Tibial nerve (tissue), 4 donors: ENCODE measurements at places on chromosomes 5 and 9. TPM values are rescaled to one million over a fixed set of nuclear protein-coding genes. Genes with fewer than 3 reads are reported as not detected.
A peak's percentile ranks its signal among the peaks of the same experiment; 100 is the strongest.

- H3K27me3 ChIP-seq: no peaks in the 10 kb centered on the region
- H3K4me3 ChIP-seq: no peak overlapping the region
- no peaks in the 10 kb centered on the region for H3K4me1 ChIP-seq
- no peaks in the 10 kb centered on the region for H3K36me3 ChIP-seq
Measured at GRCh38 chr5:62627121-62627520, 48.5 kb downstream of the LRRC70 start.

DNA sequence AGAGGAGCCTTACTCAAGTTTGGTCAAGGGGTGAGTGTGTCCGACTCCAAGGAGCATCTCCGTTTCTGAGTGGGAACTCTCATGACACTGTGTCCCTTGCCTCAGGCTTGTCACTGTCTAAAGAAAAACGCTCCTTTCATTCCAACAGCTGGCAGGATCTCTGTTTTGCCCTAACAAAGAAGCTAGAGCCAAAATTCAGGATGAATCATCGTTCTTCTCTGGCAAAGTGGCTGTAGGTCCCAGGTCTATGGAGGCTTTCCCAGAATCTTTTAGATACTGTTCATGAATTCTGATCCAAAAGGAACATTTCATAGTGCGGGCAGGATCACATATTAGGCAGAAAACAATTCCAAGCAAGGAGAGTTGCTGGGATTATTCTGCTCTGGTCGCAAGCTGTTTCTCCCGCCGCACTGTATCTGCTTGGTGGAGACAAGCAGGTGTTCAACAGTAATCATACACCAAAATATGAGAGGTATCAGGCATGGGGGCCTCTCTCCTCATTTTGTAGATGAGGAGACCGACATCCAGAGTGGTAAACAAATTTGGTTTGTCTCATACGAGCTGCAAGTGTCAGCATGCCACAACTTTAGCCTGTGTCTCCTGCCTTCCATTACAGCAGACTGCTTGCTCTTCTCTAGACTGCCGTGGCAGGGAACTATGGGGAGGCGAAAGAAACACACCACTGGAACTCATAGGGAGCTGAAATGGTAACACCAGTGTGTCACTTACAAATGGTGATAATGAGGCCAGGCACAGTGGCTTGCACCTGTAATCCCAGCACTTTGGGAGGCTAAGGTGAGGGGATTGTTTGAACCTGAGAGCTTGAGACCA lies 72.6 kb downstream of the ENTREP1 start:
- H3K4me1 ChIP-seq: no peaks in the 10 kb centered on the region
- H3K36me3 ChIP-seq: no peaks in the 10 kb centered on the region
- H3K27ac ChIP-seq: no peak overlapping the region
- no peak for DNase-seq
- no peak overlapping the region for H3K4me3 ChIP-seq
- H3K27me3 ChIP-seq: no peaks in the 10 kb centered on the region

Gene IQGAP2
- 49.2 TPM for total RNA-seq

- no peaks in the 10 kb centered on the region for H3K36me3 ChIP-seq
- DNase-seq: no peak
- no peak overlapping the region for H3K4me3 ChIP-seq
- no peak overlapping the region for H3K27ac ChIP-seq
Measured at GRCh38 chr5:53191548-53192165, 82.1 kb upstream of the MOCS2 start.

DNA sequence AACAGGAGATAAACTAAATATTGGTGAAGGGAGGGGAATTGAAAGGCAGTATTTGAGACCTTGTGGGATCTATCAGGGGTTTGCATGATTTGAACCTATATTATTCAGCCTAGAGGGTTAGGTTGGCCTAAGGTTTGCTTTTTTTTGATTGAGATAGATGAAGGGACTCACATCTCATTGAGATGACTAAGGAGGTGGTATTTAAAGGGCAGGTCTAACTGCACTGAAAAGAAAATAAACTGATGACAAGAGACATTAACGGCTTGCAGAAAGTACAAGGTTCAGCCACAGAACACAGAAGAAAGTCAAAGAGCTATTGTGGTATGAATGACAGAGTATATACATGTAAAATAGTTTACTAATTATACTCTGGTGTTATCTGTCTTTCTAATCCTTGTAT lies 412.7 kb downstream of the CDH10 start:
- no peak overlapping the region for H3K4me3 ChIP-seq
- H3K27me3 ChIP-seq: no peaks in the 10 kb centered on the region
- no peaks in the 10 kb centered on the region for H3K36me3 ChIP-seq
- no peak overlapping the region for H3K27ac ChIP-seq
- DNase-seq: no peak

GRCh38 chr5:161286066-161286655 lies 260.4 kb downstream of the GABRB2 start:
- H3K4me3 ChIP-seq: no peak overlapping the region
- H3K36me3 ChIP-seq: no peaks in the 10 kb centered on the region
- no peaks in the 10 kb centered on the region for H3K4me1 ChIP-seq
- H3K27ac ChIP-seq: no peak overlapping the region

GRCh38 chr9:4614627-4615026 lies 47.5 kb upstream of the PLPP6 start:
- no peak overlapping the region for H3K27ac ChIP-seq
- H3K36me3 ChIP-seq: no peaks in the 10 kb centered on the region
- no peaks in the 10 kb centered on the region for H3K27me3 ChIP-seq
- no peak for DNase-seq
- no peaks in the 10 kb centered on the region for H3K4me1 ChIP-seq

DNA sequence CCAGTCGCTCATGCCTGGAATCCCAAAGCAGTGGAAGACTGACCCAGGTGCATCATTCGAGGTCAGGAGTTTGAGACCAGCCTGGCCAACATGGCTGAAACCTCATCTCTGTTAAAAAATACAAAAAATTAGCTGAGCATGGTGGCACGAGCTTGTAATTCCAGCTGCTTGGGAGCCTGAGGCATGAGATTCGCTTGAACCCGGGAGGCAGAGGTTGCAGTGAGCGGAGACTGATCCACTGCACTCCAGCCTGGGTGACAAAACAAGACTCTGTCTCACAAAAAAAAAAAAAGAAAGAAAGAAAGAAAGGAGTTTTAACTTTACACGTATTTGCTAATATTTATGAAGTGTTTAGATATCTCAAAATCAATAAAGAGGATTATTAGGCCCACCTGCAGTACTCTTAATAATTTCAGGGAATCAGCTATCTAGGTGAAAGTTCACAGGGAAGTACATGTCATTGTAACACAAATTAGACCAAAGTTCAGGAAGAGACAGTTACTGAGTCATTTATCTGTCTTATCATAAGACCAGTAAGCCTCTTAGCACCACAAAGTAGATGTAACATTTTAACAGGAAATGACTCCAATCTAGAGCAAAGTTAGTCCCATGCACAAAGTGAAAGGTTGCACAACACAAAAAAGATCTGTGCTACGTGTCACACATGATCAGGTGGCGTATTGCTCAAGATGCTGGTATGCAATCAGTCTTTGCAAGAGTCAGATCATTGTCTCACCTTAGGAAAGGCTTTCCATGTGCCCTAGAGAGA lies 34.1 kb upstream of the PLIN2 start:
- H3K4me3 ChIP-seq: no peak overlapping the region
- no peaks in the 10 kb centered on the region for H3K36me3 ChIP-seq
- H3K4me1 ChIP-seq: no peaks in the 10 kb centered on the region
- H3K27ac ChIP-seq: peak overlapping the region; percentile 48
- peak; percentile 85 for DNase-seq
- H3K27me3 ChIP-seq: no peaks in the 10 kb centered on the region

GRCh38 chr9:111926421-111926875 lies 29.8 kb downstream of the UGCG start:
- DNase-seq: no peak
- H3K4me1 ChIP-seq: peaks cover 8% of the 10 kb centered on the region
- H3K27ac ChIP-seq: no peak overlapping the region
- no peak overlapping the region for H3K4me3 ChIP-seq
- H3K27me3 ChIP-seq: no peaks in the 10 kb centered on the region
- peaks cover 69% of the 10 kb centered on the region for H3K36me3 ChIP-seq

GRCh38 chr5:78449103-78449502 lies 88.7 kb downstream of the SCAMP1 start:
- H3K27me3 ChIP-seq: no peaks in the 10 kb centered on the region
- no peak overlapping the region for H3K27ac ChIP-seq
- peaks cover 24% of the 10 kb centered on the region for H3K36me3 ChIP-seq
- no peak overlapping the region for H3K4me3 ChIP-seq

Gene SPINK13
- not detected for total RNA-seq

DNA sequence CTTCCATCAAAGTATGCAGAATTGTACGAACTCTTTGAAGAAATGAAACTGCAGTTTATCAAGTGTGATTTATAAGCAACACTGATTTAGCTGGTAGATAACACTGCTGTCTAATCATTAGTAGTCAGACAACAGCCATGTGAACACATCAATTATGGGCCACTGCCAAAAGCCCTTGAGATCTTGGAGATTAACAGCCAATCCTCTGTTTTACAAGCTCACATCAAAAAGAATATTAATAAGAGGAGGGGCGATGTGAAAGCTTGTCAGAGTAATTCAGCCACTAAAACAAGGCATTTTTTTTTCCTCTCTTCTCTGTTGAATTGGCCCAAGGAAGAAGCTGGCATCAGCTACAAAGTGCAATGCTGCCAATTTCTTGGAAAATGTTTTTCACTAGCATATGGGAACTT lies 28.1 kb downstream of the ZNF608 start:
- no peaks in the 10 kb centered on the region for H3K36me3 ChIP-seq
- no peak for DNase-seq
- no peak overlapping the region for H3K4me3 ChIP-seq
- H3K27ac ChIP-seq: no peak overlapping the region

Gene DMRT2
- total RNA-seq: 7.6 TPM

DNA sequence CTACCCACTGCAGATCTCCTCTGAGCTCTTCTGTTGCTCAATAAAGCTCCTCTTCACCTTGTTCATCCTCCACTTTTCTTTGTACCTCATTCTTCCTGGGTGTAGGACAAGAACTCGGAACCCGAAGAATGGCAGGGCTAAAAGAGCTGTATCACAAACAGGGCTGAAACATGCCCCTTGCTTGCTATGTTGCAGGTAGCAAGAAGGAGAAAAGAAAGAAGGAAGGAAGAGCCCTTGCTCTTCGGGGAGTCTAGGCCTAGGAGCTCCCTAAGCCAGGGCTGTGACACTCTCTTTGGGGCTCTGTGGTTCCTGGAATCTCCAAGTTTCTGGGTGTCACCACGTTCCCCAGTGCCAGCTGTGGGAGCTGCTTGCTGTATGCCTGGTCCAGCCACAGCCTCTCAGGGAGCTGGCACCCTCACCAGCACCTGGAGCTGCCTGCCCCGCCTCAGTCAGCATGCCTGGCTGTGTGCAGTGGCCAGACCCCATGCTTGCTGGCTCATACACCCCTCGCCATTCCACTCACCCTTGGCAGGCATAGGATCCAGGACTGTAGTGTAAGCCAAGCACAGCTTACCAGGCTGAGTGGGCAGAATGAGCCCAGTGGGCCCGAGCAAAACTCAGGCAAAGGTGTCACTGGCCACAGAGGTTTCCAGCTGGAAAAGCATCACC lies 274.8 kb upstream of the ADRA1B start:
- no peaks in the 10 kb centered on the region for H3K36me3 ChIP-seq
- H3K27me3 ChIP-seq: no peaks in the 10 kb centered on the region
- H3K4me1 ChIP-seq: no peaks in the 10 kb centered on the region

DNA sequence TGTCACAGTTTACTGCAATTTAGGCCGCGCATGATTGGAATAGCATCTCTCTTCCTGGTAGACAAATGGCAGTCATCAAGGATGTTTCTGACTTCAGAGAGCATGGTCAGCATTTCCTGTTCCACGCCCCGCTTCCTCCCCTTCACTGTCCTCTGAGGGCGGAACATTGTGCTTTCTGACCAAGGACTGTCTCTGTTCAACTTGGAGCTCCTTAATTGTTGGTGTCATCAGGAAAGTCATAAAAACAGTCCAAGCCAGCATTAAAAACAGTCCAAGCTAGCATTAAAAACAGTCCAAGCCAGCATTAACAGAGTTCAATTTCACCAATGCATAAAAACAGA lies 301.3 kb upstream of the IRX4 start:
- no peak for DNase-seq
- H3K4me1 ChIP-seq: no peaks in the 10 kb centered on the region
- no peaks in the 10 kb centered on the region for H3K36me3 ChIP-seq
- H3K4me3 ChIP-seq: no peak overlapping the region
- H3K27ac ChIP-seq: no peak overlapping the region
- no peaks in the 10 kb centered on the region for H3K27me3 ChIP-seq

- no peaks in the 10 kb centered on the region for H3K36me3 ChIP-seq
- no peaks in the 10 kb centered on the region for H3K4me1 ChIP-seq
- no peak overlapping the region for H3K27ac ChIP-seq
- H3K27me3 ChIP-seq: no peaks in the 10 kb centered on the region
- no peak overlapping the region for H3K4me3 ChIP-seq
- DNase-seq: no peak
Measured at GRCh38 chr9:104448036-104448435, 56.0 kb upstream of the OR13F1 start.

Gene MGAT4B
- 52.7 TPM for total RNA-seq

Gene SV2C
- 1.5 TPM for total RNA-seq

GRCh38 chr5:151799407-151799806 lies 27.7 kb downstream of the G3BP1 start:
- H3K27ac ChIP-seq: no peak overlapping the region
- H3K4me1 ChIP-seq: peaks cover 3% of the 10 kb centered on the region
- no peak for DNase-seq
- H3K36me3 ChIP-seq: peaks cover 31% of the 10 kb centered on the region

DNA sequence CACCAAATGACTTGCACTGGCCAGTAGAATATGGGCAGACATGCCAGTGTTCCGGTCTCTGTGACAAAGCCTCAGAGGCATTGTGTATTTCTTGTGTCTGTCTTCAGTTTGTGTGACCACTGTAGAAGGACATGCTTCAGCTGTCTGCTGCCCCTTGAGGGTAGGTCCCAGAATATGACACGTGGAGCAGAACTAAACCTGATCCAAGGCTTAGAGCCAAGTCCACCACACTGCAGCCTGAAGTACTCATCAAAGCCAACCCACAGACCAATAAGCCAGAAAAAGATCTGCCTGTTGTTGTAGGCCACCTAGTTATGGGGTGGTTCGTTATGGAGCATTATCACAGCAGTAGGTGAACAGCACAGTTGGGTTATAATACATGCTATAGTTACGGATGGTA lies 468.9 kb downstream of the PSAT1 start:
- H3K27me3 ChIP-seq: no peaks in the 10 kb centered on the region
- H3K4me3 ChIP-seq: no peak overlapping the region
- H3K36me3 ChIP-seq: no peaks in the 10 kb centered on the region
- H3K27ac ChIP-seq: no peak overlapping the region

DNA sequence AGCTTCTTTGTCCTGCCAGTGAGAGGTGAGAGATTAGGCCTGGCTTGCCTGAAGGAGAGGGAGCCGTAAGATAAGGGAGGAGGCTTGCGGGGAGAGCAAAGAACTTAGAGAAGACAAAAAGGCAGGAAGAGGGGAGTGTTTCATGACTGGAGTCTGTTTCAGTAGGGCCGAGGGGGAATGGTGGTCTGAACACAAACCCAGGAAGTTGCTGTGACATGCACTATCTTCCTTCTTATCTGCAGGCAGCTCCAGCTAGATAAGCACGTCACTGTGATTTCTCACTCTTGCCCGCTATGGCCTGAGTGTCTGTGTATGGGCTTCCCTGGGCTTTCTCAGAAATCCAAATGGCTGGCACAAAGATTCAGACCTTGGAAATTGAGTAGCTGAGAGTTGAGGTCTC lies 307.5 kb upstream of the CLINT1 start:
- no peaks in the 10 kb centered on the region for H3K36me3 ChIP-seq
- DNase-seq: no peak
- H3K27me3 ChIP-seq: no peaks in the 10 kb centered on the region
- H3K4me3 ChIP-seq: no peak overlapping the region
